ENCODE measurements at places on chromosomes 2 and 18.

GRCh38 chr2:207206011-207206410 lies 40.3 kb upstream of the KLF7 start:
- DNase-seq, result no peak

- DNase-seq, result no peak
Observed at GRCh38 chr18:72630991-72631390, 86.8 kb upstream of the CBLN2 start.

DNA sequence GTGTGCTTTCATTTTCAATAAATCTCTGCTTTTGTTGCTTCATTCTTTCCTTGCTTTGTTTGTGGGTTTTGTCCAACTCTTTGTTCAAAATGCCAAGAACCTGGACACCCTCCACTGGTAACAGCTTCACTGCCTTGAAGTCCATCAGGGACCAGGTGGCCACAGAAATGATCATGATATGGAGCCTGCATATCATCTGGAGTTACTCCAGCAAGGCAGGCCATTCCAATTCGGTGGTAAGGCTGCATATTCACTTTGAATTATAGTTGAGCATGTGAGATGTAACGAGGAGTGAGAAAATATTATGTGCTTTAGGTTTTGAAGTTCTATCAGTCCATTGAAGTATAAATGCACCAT lies 26.3 kb upstream of the SPATA3 start:
- DNase-seq, result no peak

DNA sequence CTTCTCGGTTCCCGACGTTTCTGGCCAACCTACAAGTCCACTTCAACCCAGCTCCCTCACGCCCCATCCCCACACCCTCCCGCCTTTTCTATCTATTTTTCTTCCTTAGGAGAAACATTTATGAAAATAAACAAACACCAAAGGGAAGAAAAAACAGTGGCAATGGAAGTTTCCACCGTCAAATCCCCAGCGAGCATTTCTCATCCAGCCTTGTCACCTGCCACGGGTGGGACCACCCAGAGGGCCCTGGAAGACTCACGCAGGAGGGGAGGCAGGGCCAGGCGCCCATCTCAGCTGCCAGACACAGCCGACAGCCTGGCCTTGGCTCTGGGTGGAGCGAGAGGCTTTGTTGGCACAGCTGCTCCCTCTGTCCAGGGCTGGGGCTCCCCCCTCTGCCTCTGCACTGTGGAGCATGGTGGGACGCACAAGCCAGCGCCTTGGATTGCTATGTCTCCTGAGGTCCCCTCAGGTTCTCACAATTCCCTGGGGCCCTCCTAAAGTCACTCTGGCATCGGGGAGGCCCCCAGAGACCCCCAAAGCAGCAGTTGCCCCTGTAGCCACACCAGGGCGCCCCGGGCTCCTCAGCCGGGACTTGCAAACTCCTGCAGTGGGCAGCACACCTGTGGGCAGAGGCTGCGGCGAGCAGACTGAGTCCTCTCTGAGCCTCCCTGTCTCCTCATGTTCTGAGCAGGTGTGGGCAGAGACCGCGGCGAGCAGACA lies 395.7 kb upstream of the SALL3 start:
- DNase-seq, result no peak

DNA sequence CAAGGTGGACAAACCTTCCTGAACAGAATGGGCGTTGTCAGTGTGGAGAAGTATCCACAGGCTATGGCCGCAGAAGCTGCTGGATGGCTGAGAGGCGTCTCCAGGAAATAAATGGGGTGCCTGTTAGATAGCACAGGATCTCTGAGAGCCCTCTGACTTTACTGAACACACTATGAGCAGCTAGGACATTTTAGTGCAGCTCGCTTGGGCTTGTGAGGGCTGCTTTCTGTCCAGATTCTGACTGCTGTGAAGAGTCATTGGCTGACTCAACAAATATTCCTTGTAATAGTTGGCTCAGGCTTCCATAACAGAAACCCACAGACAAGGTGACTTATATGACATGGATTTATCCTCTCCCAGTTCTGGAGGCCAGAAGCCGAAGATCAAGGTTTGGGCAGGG lies 100.2 kb upstream of the SNTG2 start:
- DNase-seq, result peak; percentile 14

DNA sequence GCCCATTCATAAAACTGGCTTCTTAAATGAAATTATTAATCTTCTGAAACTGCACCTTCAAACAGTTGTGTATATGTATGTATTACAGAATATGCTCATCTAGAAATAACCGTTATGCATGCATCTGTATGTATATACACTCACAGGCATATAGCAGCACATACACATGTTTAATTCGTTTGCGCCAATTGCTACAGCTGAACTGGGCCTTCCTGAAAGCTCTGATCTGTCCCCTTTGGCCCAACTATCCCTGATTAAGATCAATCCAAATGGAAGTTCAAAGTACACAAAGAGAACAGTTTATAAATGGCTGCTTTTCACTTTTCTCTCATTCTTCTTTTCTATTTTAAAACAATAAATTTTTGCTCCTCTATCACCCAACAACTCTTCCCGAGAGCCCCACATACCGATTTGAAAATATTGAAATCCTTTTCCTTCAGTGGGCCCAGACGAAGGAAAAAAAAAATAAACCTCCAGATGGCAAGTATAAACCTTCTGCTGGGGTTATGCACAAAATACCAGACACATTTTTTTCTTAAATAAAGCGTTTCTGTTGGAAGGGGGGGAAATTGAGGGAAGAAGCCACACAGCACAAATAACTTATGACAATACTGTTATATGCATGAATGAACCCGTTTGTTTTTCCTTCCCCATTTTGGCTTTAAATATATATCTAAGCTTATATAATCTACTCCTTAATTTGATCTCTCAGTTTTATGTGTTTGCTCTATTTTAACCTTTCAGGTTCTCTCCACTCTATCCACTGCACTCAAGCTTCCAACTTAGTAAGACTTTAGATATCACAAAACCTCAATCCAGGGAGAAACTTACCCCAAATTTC lies 267.3 kb downstream of the TCF4 start:
- peak; percentile 52 for DNase-seq

GRCh38 chr18:62647179-62647578 lies 68.2 kb upstream of the PHLPP1 start:
- DNase-seq, result no peak

GRCh38 chr2:75523313-75524275 lies 37.1 kb downstream of the EVA1A start:
- peak; percentile 78 for DNase-seq

GRCh38 chr2:133338224-133338623 lies 230.0 kb downstream of the NCKAP5 start:
- peak; percentile 26 for DNase-seq

DNA sequence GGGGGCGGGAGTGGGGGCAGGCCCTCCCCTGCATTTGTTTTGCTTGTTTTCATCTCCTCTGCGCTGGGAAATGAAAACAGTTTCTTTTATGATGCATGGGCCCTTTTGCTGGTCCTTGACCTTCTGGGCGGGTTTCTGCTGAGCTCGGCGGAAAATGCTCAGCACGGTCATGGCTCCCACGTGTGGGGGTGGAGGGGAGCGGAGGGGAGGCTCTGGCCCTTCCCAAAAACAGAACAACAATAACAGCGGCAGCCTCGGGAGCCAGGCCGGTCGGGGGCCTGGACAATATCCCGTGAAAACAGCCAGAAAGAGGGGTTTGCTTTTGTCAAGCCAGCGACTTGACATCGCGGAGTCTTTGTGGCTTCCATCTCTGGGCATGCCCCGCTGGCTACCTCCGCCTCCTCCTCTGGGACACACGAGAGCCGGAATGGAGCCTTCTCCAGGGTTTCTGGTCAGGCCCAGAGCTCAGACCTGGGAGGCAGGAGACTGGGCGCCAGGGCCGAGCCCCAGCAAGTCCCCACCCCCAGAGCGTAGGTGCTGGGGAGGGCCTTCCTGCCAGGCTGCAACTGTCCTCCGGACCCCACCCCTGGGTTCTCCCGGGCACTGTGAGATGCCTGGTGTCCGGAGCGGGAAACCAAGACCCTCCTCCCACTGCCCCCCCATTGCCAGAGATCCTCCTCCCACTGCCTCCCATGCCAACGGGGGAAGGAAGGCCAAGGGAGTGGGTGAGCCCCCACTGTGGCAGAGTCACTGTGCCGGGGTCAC lies 35.9 kb upstream of the SNED1 start:
- DNase-seq, result no peak

DNA sequence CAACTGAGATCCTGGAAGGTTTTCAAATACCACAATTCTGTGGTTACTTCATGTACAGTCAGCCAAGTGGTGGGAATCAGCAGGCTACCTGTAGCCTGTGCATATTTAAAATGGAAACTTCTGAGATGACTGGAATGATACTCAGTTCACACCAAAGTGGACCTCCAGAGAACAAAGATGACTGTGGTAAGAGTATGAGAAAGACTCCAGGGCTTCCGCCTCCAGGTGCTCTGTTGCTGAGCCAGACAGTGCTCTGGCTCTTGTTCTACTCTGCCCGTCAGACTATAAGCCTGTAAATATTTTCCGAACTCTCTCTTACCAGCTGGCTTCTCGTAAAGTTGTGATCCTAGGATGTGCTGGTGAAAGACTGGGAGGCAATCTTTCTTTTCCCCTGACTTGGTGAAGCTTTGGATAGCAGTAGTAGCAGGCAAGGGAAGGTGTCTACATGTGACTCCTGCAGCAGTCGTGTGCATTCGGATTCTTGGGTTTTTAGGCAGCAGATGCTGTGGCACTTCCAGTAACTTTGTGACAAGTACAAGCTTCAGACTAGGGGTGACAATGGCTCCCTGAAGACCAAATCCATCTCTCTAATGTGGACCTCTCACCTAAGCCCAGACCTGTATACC lies 23.1 kb downstream of the ST3GAL5 start:
- peak; percentile 49 for DNase-seq

DNA sequence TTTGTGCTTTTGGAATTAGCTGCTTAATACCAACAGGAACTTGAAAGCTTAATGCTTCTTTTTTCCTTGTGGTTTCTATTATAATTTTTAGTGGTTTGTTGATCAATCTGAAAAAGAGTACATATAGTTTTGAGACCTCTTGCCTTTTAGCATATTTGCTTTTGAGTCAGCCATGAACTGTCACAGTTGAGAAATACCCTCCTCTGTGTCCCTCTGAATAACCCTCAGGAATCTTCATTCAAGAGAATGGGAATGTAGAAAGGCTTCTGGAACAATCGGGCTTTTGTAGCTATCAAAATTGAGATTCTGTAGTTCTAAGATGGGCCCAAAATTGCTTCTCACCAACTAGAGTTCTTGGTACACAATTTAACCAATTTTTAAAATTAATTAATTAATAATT lies 451.1 kb upstream of the TRIB2 start:
- DNase-seq, result no peak

DNA sequence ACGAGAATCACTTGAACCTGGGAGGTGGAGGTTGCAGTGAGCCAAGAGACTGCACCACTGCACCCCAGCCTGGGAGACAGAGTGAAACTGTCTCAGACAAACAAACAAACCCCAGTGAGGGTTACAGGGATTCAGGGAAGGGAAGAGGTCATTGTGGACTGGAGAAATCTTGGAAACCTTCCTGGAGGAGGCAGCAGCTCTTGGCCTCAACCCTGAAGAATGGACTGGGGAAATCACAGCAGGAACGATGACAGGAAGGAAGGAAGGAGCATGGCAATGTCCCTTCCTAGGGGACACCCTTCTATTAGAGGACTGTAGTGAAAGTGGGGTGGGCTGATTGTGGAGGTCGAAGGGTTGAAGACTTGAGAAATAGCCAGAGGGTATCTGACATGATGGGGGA lies 72.5 kb downstream of the DNMT3A start:
- DNase-seq, result no peak

GRCh38 chr2:7749895-7750559 lies 832.8 kb downstream of the RNF144A start:
- DNase-seq, result no peak

DNA sequence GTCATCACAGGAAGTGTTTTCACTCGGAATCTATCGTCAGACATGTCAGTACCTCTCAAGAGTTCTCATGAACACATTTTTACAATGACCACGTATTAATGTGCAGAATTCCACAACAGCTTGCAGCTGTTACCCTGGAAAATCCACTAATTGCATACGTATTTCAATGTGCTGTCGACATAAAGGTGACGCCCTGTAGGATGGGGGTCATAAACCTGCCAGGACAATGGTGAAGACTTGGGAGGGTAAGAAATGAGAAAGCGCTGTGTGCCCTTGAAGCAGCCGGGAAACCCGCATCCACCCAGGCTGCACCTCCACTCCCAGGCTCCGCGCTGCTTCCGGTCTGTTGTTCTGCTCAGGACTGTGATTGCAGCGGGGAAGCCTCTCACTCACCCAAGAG lies 14.0 kb downstream of the TMEM18 start:
- DNase-seq, result no peak

GRCh38 chr2:149894760-149895159 lies 307.2 kb upstream of the MMADHC start:
- peak; percentile 87 for DNase-seq

DNA sequence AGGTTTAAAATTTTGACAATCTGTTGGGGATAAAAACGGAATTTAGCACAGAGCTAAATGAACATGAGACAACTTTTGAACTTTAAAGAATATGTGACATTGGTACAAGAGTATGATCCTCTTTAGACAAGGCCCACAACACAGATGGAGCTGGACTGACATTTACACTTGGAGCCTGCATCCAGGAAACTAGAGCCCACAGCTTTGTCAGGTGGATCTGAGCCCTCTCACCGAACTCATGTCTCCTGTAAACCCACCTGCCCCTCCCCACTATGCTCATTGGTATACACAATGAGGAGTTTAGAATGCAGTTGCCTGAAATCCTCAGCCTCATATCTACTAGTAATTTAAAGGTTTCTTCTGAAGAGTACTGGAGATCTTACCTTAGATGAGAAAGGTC lies 22.1 kb upstream of the ACAA2 start:
- no peak for DNase-seq

DNA sequence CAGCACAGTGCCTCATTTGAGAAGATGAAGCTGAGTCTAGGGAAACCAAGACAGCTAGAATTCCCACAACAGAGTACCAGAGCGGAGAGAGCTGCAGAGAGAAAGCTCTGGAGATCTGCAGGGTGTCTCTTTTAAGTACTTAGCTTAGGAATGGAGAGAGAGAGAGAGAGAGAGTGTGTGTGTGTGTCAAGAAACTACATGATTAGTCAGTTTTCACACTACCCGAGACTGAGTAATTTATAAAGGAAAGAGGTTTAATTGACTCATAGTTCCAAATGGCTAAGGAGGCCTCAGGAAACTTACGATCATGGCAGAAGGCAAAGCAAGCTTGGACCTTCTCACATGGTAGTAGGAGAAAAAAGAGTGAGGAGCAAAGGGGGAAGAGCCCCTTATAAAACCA lies 64.0 kb downstream of the HIBCH start:
- DNase-seq, result no peak

- no peak for DNase-seq
Observed at GRCh38 chr18:49572611-49573345, 10.9 kb downstream of the LIPG start.

- DNase-seq, result no peak
Observed at GRCh38 chr2:144354953-144355352, 165.0 kb downstream of the ZEB2 start.

- DNase-seq, result no peak
Observed at GRCh38 chr2:116142644-116143227, 1671.8 kb upstream of the DDX18 start.

DNA sequence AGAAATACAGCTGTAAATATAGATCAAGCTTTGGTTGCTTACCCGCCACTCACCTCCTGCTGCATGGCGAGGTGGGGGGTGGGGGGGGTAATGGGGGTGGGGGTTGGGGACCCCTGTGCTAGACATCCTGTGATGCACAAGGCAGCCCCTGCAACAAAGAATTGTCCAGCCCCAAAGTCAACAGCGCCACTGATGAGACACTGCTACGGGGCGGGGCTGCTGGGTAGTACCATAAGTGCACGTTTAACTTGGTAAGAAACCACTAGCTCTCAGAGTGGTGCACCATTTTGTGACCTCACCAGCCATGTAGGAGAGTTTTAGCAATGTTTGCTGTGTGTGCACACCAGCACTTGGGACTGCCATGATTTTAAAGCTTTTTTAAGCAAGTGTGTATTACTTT lies 40.3 kb downstream of the SNORC start:
- DNase-seq, result no peak

Measured in fibroblast of skin of abdomen (primary cell).